AG08395 (cell line): ENCODE measurements at places on chromosomes 2 and 18.

- DNase-seq, result no peak
Observed at GRCh38 chr18:30381826-30382225, 660.7 kb downstream of the DSC3 start.

DNA sequence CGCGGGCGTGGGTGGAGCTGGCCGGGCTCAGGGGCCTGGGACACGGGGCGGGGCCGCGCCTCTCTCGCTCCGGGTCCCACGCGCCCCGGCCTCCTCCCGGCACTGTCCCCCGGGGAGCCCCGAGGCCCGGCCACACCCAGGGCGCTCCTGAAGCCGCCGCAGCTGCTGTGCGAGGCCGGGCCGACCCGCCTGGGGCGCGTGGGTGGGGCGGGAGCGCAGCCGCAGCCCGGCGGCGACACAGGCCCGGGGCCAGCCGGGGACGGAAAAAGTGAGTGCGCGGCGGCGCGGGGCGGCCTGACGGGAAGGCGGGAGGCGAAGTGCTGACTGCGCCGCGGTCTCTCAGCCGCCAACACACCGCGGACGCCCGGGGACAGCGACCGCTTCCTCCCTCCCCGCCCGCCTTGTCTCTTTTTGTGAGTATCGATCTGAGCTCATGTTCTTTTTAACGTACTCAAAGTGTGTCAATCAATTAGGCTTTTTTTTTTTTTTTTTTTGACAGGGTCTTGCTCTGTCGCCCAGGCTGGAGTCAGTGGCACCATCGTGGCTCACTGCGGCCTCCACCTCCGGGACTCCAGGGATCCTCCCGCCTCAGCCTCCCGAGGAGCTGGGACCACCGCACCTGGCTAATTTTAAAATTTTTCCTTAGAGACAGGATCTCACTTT, 14.5 kb downstream of the PDCD1 start:
- peak; percentile 87 for DNase-seq

DNA sequence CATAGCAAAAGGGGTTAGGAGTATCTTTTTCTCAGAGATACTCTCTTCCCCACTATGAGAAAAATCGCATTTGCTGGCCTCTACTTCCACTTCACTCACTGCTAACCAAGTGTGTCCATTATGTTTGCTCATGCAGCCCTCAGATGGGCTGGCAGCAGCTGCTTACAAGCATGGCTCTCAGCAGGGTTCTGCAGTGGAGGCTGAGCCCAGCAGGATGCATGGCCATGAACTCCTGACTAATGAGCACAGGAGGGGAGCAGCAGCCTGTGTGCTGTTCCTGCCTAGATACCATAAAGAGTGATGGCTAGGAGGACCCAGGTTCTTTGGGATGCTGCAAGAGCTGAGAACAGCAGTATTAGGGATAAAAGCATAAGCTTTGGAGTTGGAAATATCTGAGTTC, 316.9 kb upstream of the THSD7B start:
- DNase-seq, result no peak

GRCh38 chr2:224513991-224514390, 71.2 kb downstream of the CUL3 start:
- DNase-seq, result peak; percentile 7
